Smooth muscle cell of the umbilical artery (primary cell): ENCODE measurements at places on chromosomes 6 and 20. TPM values are rescaled to one million over a fixed set of nuclear protein-coding genes. Genes with fewer than 3 reads are reported as not detected.

VWA7 gene
- 0.09 TPM in 1 of 2 replicates, not detected in the other for total RNA-seq

SMOC2 gene
- not detected in 2 replicates for total RNA-seq

NKX2-4 gene
- total RNA-seq = not detected in 2 replicates

CASP8AP2 gene
- 11.3 and 18.3 TPM in 2 replicates for total RNA-seq

NCOA5 gene
- total RNA-seq = 6.5 and 12.0 TPM in 2 replicates
